NCI-H446 (cell line): ENCODE measurements at places on chromosomes 11 and 22.

GRCh38 chr11:114556135-114556534 lies 3.5 kb downstream of the NXPE1 start:
- DNase-seq: no peak

- no peak for DNase-seq
Observed at GRCh38 chr11:103532133-103532788, 423.0 kb downstream of the DYNC2H1 start.

DNA sequence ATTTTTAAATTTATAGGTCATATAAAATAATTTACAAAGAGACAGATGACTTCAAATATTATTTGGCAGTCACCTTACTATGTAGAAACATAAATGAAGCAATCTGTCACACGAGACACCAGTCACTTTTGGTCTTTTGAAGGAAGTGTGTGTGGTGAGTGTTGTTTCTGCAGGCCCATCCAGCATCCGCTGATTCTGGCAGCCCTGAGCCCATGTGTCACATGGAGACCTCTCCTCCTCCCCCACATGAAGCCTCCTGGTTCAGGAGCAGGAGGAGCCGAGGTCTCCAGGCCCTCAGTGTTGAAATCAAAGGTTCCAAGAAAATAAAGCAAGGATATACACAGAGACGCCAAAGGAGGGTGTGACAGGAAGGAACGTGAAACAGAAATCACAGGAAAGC lies 60.1 kb downstream of the ARFGAP3 start:
- DNase-seq: no peak

GRCh38 chr11:12007769-12008737 lies at the start of gene DKK3:
DKK3 (minus strand) TSS chr11:12008626; CDS start chr11:12008582, 44 bp downstream.
- DNase-seq: no peak

GRCh38 chr11:134145715-134146114 lies 76.8 kb downstream of the JAM3 start:
- DNase-seq: no peak

GRCh38 chr11:101345891-101346290 lies 216.3 kb upstream of the PGR start:
- no peak for DNase-seq

GRCh38 chr11:10576035-10576398 lies 7.6 kb upstream of the LYVE1 start:
- no peak for DNase-seq

- DNase-seq: no peak
Observed at GRCh38 chr11:126414615-126415014, 59.1 kb downstream of the ST3GAL4 start.

- DNase-seq: no peak
Observed at GRCh38 chr11:63762654-63763495, 5.7 kb downstream of the ZFTA start.

DNA sequence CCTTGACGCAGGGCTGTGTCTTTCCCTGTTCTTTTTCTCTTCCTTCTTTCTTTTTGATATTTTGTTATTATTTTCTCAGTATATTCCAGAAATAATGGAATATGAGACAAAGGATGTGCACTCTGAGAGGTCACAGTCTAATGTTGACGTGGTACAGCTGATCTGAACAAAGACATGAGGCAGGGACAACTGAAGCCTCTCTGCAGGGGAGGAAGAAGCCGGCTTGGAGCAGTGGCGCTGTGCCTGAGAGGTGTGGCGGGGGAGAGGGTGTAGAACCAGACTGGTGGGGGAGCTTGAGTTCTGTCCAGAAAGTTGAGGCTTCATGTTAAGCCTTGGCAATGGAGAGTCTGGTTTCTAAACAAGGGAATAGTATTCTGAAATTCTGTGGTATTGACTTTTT lies 34.7 kb downstream of the ADAMTS15 start:
- DNase-seq: no peak
